Nucleus accumbens (tissue), 56 donors: ENCODE measurements at places on chromosomes 4 and X.

DNA sequence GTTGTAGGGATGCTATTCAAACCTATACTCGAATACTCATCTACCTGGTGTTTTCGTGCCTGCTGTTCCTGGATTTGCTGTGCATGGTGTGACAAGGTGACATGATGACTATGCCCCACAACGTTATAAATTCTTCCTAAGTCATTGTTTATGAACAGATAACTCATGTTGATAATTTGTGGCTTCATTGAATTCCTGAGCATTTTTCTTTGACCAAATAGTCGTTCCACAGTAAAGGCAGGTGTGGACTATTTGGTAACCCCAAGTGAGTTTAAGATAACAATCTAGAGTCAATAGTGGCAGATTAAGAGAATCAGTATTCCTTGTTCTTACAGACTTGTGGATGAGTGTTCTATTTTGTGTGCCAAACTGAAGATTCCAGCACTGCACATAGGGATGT is 59.9 kb downstream of the SNX25 start:
- DNase-seq = no peak

DNA sequence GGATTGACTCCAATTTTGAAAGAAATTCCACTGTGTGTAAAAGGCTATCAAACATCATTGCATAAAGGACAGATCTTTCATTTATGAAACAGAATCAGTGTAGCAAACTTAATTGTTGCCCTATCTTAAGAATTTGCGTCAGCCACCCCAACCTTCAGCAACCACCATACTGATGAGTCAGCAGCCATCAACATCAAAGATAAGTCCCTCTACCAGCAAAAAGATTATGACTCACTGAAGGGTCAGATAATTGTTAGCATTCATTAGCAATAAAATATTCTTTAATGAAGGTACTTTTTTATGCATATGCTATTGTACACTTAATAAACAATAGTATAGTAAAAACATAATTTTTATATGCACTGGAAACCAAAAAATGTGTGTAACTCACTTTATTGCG is 15.8 kb upstream of the GRSF1 start:
- DNase-seq = no peak

DNA sequence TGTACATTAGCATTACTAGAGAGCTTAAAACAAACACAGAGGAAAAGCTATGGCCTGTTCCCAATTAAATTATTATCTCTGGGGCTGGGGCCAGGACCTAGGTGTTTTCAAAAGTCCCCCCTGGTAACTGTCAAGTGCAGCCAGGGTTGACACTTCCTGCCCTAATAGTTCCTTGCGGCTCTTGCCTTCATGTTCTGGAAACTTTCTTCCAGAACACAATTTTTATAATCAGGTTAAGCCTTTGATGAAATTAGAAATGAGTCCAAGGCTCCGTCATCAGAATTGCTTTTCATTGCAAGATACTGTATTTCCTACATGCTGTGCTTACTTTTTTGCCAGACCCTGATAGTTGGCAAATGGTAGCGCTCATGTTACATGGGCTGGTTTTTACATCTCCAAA is 229.6 kb downstream of the UNC5C start:
- DNase-seq = no peak

GRCh38 chr4:59400334-59400733 is 1799.8 kb upstream of the ADGRL3 start:
- no peak for DNase-seq

DNA sequence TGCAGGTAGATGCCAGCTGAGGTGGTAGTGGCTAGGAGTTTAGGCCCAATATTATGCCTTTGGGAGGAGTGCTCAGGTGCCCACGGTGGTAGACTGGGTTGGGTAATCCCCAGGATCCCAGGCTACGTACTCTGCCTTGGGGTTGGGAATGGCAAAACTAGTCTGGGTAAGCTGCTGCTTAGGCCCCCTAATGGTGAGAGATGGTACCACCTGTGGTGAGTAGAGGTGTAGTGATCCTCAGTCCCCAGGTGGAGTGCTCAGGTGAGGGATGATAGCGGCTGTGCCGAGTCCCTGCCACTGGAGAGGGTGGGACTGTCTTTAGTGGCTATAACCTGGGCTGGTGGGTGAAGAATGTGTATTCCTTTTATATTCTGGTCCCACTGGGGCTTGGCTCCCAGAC is 75.2 kb downstream of the IL1RAPL2 start:
- DNase-seq = no peak

- no peak for DNase-seq
Observed at GRCh38 chr4:65653740-65654361, 16.4 kb downstream of the EPHA5 start.
